ENCODE measurements at places on chromosomes 16 and 17. TPM values are rescaled to one million over a fixed set of nuclear protein-coding genes. Genes with fewer than 3 reads are reported as not detected.

DNA sequence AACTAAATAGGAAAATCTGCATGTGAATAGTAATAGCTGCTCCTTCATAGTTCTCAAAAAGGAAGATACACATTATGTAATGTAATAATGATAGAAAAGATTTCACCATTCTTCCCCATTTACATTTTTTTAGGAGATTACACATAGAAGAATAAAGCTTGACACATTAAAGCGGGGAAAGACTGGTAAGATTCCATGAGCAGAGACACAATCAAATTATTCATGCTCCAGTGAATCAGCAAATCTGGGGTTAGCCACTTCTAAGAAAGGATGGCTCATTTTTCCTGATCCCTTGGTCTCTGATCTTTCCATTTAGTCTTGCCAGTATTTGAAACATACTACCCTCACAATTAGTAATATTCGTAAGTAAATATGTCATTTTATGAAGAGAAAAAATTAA lies 81.9 kb downstream of the CA4 start:
- DNase-seq: no peak

GRCh38 chr17:21292867-21293830 lies 8.6 kb downstream of the MAP2K3 start:
- DNase-seq: no peak

DNA sequence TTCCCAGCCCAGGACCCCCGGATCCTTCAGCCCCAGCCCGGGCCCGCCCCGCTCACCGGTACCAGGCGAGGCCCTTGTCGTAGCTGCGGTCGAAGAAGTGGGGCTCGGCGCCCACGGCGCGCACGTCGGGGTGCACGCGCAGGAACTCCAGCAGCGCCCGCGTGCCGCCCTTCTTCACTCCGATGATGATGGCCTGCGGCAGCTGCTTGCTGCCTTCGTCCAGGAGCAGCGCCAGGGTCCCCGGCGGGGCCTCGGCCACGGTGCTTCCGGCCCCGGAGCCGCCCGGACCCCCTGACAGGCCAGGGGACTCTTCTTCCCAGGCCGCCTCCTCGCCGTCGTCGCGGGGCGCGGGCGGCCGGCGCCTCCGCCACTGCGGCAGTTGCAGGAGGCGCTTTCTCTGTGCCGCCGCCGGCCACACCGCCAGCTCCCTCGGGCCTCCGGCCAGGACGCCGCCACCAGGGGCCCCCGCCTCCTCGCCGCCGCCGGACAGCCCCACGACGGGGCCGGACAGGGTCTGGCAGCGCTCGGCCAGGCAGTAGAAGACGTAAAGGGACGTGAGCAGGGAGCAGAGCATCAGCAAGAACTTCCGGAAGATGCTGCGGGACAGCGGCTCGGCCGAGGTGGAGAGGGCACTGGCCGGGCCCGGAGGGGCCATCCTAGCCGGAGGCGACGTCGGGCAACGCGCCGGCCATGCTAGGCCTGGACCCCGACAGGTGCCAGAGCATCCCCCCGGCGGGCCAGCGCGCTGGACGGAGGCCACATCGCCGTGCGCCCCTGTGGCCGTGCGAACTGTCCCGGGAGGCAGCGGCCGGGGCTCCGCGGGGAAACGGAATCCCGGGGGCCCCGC lies 1.0 kb downstream of the HS3ST3A1 start:
- peak; percentile 42 for DNase-seq

- peak; percentile 97 for DNase-seq
Measured at GRCh38 chr16:75580-76501, 2.2 kb upstream of the MPG start.

CMTM2 gene
- not detected for total RNA-seq

- no peak for DNase-seq
Measured at GRCh38 chr16:5925850-5926249, 828.3 kb upstream of the EEF2KMT start.

GRCh38 chr16:29996766-29997250 lies 767 bp downstream of the INO80E start:
- no peak for DNase-seq

GRCh38 chr17:69043098-69043734 lies 17.5 kb downstream of the ABCA9 start:
- DNase-seq: no peak

TPSG1 gene
- total RNA-seq: not detected

DNA sequence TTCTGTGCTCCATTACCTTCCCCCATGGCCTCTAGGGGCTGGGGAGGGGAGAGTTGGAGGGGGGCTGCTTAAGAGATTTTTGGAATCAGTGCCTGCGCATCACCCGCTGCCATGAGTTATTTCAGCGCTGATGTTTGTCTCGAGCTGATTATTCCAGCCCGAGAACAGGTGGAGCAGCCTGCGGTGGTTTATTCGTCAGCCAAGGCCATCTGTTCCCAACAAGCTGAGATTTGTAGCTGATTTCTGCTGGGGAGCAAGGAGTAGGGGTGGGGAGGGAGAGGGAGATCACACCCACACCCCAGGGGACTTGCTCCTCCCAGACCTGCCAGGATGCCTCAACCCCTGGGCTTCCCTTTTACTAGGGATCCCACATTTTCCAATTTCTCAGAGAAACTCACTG lies 23.1 kb downstream of the PIPOX start:
- DNase-seq: no peak

- no peak for DNase-seq
Measured at GRCh38 chr17:83176623-83177583, 97.5 kb downstream of the METRNL start.

TM4SF5 gene
- total RNA-seq: not detected

- DNase-seq: no peak
Measured at GRCh38 chr17:73516431-73516830, 127.8 kb downstream of the SDK2 start.

GRCh38 chr16:89828199-89828869 lies at the start of gene SPIRE2:
TSS of gene SPIRE2 (plus strand) at chr16:89828475. CDS start at chr16:89828551, 76 bp downstream.
- DNase-seq: peak; percentile 78

SALL1 gene
- 3.5 TPM for total RNA-seq
